ENCODE measurements at places on chromosomes 7 and 10. TPM values are rescaled to one million over a fixed set of nuclear protein-coding genes. Genes with fewer than 3 reads are reported as not detected.

PAX4 gene
- not detected for total RNA-seq

NPFFR1 gene
- total RNA-seq: 0.01 TPM

TNS3 gene
- 96.1 TPM for total RNA-seq

PWWP2B gene
- 11.6 TPM for total RNA-seq

ANKRD2 gene
- 4.2 TPM for total RNA-seq

TAS2R3 gene
- not detected for total RNA-seq

AOAH gene
- 0.13 TPM for total RNA-seq

AGAP6 gene
- total RNA-seq: 9.7 TPM

TBXAS1 gene
- 11.0 TPM for total RNA-seq

NEUROG3 gene
- not detected for total RNA-seq

Data from A549 treated with DMSO at 1 μM for 4 hours (cell line).